ENCODE measurements at places on chromosomes 11 and 22.
A peak's percentile ranks its signal among the peaks of the same experiment; 100 is the strongest.

GRCh38 chr22:36220451-36220921 is 18.8 kb downstream of the APOL2 start:
- DNase-seq, result peak; percentile 47

DNA sequence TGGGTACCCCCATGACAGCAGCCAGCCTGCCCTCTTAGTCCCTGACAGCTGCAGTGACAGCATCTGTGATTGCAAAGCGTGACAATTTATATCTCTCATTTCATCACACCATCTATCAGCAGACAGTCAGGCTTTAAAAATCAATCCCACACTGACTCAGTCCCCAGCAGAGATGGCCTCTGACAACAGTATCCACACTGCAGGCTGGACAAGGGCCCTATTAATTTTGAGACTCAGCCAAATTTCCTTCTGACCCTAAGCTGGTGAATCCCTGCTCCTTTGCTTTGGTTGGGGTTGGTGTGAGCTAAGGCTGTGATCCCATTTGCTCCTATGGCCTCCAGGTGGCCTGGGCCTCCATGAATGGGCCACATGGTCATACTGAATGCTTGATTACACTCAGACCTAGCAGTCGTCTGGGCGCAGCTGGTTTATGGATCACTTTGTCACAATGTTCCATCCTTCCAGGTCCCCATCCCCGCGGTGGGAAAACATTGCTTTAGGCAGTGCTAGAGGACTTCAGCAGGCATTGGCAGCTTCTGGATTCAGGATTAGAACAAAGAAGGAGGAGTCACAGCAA is 68.2 kb upstream of the B3GAT1 start:
- no peak for DNase-seq

DNA sequence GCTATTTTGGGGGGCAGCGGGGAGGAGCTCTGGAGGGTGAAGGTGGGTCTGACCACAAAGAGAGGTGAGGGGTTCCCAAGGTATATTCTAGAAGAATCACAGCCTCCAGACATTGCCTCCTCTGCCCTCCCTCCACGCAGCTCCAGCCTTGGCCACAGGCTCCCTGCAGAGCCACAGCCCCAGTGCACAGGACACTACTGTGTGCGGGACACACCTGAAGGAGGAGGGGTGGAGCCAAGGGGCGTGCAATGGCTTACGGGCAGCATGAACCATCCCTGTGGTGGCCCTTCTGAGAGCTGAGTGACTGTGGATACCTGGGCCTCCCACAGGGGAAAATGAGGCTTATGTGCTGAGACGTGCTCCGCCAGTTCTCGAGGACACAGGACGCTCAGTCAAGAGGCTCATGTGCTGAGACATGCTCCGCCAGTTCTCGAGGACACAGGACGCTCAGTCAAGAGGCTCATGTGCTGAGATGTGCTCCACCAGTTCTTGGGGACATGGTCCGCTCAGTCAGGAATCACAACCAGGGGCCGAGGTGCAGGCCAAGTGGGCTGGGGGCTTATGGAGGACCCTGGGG is 417.3 kb downstream of the SHANK2 start:
- DNase-seq, result peak; percentile 64

DNA sequence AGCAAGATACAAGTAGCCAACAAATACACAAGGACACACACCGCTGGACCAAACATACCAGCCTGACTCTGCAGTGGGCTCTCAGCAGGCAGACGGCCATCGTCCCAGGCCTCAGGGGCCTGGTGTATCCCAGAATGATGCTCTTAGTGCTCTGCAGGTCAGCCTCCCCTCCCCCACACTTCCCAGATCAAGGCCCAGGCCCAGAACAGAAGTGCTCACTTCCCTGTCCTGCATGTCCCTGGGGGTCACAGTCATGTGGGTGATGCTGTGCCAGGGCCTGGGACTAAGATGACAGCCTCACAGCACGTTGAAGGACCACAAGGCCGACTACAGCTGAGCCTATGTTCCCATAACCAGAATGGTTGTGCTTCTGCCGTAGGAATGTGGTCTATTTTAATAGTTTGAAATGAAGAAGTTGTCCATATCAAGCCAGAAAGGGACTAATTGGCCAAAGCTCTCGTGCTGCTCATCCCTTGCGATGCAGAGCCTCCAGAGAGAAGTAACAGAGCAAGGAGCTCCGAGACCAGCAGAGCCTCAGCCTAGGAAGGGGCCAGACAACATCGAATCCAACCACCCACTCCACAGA is 48.6 kb downstream of the GAB4 start:
- DNase-seq, result no peak

GRCh38 chr22:17064498-17065100 is 20.2 kb upstream of the IL17RA start:
- no peak for DNase-seq

GRCh38 chr11:35303596-35304385 is 115.6 kb downstream of the SLC1A2 start:
- DNase-seq, result no peak

- no peak for DNase-seq
Measured at GRCh38 chr22:46349238-46349637, 13.7 kb downstream of the TRMU start.

DNA sequence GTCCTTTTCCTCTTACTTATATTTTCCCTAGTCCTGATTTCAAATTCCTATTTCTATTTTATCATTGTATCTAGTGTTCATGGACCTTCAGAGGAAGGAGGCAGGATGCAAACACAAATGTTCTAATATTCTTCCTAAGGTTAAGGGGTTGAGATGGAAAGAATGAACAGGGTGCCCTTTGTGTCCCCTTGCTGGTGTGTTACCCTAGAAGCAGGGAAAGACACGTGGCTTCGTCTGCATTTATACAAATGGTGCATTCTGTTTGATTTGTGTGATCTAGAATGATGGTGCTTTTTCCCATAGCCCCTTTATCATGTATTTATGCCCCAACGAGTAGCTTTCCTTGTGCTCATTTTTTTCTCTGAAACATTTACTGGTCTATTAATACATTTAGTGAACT is 76.2 kb downstream of the PLEKHA7 start:
- no peak for DNase-seq

DNA sequence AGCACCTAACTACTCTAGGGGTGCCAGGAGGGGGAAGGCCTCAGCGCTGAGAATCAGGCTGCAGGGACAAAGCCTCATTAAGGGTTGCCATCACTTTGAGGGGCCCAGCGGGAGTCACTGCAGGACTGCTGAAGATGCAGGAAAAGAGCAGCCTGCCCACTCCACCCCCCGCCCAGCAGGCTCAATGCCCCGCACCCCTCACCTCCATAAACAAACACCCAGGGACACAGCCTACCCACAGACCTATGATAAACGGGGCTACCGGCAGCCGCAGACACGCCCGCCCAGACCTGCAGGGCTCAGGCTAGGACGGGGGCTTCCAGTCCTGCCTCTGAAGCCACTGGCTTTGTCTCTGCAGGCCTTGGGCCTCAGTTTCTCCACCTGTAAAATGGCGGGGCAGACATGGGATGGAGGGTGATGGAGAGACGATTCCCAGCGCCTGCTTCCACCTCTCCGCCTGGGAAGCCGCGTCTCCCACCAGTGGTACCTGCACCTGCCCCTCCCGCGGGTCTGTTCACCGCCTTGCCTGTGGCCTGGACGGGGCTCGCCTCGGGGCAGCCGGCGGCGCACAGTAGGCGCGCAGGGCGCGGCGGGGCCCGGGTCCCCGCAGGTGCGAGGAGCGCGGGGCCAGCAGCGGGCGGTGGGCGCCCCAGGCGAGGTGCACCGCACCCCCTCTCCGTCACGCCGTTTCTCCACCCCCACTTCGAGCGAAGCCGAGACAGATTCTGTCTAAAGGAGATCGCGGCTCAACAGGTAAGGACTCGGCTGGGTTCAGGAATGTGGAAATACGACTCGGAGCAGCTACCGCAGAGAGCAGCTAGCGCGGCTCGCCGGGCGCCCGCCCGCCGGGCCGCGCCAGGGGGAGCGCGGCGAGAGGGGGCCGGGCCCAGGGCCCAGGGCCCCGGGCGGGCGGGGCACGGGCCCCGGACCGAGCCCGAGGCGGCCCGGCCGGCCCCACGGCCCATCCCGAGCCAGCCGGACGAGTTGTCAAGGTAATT is 1.5 kb downstream of the WNT7B start:
- DNase-seq, result peak; percentile 62

DNA sequence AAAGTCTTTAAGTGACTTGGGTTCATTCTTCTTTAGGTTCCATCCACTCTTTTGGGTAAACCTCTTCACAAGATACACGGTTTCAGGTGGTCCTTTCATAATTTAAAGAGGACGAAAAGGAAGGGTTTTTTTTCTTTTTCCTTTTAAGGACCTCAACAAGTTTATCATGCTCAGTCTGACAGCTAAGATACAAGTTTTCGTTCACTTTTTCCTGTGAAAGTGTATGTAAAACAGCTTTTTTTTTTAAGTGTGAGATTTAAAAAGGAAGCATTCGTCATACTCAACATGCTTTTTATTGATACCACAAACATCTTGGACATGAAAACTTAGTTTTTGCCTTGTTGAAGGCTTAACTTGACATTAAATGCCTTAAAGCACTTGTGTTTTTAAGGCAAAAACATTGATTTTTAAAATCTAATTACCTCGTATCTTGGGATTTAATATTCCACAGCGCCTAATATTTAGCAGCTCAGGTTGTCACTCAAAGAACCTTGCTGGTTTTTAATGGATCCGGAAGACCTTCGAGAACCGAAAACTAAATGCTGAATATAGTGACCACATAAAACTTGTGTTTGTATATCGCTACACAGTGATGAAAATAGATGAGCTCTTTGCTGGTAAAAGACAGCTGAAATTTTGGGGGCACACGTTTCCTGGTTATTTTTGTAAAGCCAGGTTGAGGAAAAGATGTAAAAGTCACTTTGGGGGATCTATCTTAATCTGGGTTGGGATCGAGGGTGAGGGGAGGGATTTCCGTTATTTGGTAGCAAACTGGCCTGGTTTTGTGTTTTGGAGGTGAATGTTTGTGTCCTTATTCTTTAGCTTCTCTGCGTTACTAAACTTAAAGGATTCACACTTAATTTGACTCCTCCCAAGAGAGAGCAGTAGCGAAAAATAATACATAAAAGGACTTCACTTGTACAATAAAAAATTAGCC is 2.3 kb downstream of the PCF11 start:
- no peak for DNase-seq

GRCh38 chr22:17243524-17243923 is 24.3 kb upstream of the ADA2 start:
- DNase-seq, result peak; percentile 12

DNA sequence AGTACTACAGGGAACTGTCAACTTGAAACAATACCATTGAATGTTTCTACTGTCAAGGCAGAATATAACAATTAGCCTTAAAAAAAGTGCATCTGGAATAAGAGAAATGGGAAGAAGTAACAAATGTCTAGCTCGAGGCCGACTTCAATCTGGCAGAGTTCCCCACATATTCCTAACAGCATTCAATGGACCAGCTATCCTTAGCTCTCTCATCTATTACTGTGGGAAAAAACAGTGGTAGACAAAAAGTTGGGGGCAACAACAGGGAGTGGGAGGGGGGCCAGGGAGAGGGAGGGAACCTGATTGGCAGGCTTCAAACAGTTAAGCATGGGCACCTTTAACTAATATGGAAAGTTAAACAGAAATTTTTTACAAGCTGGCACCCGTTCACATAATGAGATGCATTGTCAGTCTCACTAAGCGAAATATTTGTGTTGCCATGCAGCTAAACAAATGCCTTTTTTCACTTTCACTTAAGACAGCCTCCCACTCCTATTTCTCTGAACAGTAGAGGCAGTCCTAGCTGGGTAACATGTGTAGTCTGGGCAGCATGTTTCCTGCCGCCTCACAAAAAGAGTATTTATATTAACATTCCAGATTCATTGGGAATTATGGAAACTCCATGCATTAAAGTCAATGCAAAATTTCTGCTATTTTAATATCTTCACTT is 62.2 kb upstream of the SOX6 start:
- DNase-seq, result no peak

GRCh38 chr11:67662835-67663531 is 11.4 kb downstream of the ALDH3B2 start:
- DNase-seq, result no peak

DNA sequence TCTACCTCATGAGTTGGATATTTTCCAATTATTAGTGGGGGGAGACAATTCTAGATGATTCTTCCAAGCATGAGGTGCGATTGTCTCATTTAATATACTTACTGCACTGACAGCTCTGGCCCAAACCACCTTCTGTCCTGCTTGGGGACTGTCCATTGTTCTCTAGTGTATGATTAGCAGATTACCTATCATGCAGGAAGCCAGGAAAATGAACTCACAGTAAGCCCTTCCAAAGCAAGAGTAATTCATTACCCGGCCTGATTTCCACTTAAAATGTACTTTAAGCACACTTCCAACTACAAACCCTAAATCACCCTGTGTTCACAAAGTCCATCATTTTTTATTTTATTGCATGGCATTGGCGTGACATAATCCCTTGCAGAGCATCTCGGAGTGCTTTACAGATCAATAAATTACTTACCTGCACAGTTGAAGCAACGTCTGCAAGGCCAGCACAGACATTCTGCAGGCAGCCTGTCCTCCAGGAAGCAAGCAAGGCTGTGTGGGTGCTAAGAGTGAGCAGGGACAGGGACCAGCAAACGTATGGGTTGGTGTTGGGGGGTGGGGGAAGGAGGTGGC is 838.2 kb downstream of the NTM start:
- no peak for DNase-seq

DNA sequence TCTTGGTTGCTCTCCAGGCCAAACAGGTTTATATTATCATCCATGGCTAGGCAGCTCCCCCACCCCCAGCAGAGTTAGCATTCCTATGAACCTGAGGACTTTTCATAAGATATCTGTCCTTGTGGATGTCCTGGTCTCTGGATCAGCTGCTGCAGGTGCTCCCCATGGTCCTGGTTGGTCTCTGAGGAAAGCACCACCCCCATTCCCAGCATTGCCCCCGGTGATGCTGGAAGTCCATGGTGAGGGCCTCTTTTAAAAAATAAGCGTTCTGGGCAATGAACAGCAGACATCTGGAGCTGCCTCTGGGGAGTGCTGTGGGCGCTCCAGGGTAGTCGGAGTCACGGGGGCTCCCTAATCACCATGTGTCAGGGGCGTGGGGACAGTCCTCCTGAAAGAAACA is 26.6 kb downstream of the DKK3 start:
- DNase-seq, result no peak

DNA sequence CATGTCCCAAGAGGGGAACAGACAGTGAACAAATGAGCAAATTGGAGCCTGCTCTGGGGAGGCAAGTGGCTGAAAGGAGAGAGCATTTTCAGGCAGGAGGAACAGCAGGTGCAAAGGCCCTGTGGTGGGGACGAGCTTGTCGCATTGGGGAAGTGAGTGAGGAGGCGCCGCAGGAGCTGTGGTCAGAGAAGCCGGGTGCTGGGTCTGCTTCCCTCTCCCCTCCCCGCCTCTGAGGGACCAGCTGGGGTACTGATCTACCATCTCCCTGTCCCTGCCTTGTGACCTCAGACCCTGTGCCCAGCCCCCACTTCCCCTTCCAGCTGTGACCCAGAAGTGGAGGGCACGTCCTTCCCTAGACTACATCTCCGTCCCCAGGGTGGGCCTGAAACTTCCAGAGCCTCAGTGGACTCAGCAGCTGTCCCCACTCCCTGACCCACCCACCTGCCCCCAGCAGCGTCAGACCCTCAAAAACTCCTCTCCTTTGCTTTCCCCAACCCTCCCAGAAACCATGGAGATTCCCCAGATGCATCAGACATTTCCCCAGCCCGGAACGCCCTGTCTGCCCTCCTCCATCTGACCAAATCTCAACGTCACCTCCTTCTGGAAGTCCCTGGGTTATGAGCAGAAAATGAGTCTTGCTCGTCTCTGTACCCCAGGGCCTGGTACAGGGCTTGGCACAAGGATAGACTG is 19.7 kb upstream of the PDGFB start:
- DNase-seq, result no peak
